Aorta (tissue), 5 donors: ENCODE measurements at places on chromosomes 2 and 18. TPM values are rescaled to one million over a fixed set of nuclear protein-coding genes. Genes with fewer than 3 reads are reported as not detected.
A peak's percentile ranks its signal among the peaks of the same experiment; 100 is the strongest.

ZSWIM2 gene
- total RNA-seq: not detected

PROM2 gene
- total RNA-seq: 2.8 TPM

ADCYAP1 gene
- 6.5 TPM for total RNA-seq

EPB41L3 gene
- 116 TPM for total RNA-seq

MSTN gene
- 0.81 TPM for total RNA-seq

PIEZO2 gene
- 2.3 TPM for total RNA-seq

ANKRD12 gene
- 112 TPM for total RNA-seq

COL6A3 gene
- 190 TPM for total RNA-seq

ASB18 gene
- total RNA-seq: not detected

DNA sequence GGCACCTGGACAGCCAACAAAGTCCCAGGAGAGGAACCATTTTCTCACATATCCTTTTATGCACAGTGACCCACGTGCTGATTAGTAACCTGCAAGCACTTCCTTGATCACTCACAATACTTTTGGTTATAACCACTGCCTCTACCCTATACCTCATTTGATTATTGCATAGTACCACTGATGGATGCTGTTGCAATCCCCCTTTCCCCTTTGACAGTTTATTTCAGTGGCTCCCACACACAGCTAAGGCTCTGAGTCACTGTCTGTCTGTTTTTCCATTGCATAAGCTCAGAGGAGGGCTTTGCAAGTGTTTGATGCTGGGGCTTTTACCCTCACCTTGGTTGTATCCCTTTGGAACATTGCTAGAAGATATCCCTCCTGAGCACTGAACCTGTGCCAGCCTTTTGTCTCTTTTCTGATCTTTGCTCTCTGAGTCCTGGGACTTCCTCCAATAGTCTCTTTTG is 101.7 kb upstream of the RBBP8 start:
- H3K27me3 ChIP-seq: no peaks in the 10 kb centered on the region
- no peak for DNase-seq
- H3K4me1 ChIP-seq: no peaks in the 10 kb centered on the region
- H3K27ac ChIP-seq: no peak overlapping the region
- no peaks in the 10 kb centered on the region for H3K36me3 ChIP-seq
- H3K4me3 ChIP-seq: no peak overlapping the region

GRCh38 chr2:177229442-177230242 is 17.0 kb downstream of the HNRNPA3 start:
- no peak overlapping the region for H3K27ac ChIP-seq
- DNase-seq: no peak
- H3K4me1 ChIP-seq: peaks cover 5% of the 10 kb centered on the region
- H3K27me3 ChIP-seq: no peaks in the 10 kb centered on the region

- no peaks in the 10 kb centered on the region for H3K4me1 ChIP-seq
- H3K36me3 ChIP-seq: no peaks in the 10 kb centered on the region
- H3K4me3 ChIP-seq: no peak overlapping the region
- no peak overlapping the region for H3K27ac ChIP-seq
These were observed 55.7 kb downstream of the RAB27B start for GRCh38 chr18:54883816-54884604.

DNA sequence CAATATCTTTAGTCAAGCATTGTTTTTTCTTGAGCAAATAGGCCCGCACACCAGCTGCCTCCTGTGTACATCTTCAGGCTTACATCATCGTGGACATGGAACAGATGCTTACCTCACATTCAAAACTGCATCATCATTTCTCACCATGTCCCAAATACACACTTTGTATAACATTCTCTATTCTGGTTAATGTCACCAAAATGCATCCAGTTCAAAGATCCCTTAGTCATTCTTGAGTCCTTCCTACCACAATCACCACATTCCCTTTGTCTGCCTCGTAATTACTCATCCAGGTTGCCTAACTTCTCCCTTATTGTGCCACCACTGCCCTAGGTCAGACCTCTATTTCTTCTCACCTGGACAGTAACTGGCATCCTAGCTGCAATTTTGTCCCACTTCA is 373.7 kb upstream of the GALNT5 start:
- H3K27ac ChIP-seq: no peak overlapping the region
- no peak for DNase-seq
- no peaks in the 10 kb centered on the region for H3K36me3 ChIP-seq
- H3K27me3 ChIP-seq: no peaks in the 10 kb centered on the region

DNA sequence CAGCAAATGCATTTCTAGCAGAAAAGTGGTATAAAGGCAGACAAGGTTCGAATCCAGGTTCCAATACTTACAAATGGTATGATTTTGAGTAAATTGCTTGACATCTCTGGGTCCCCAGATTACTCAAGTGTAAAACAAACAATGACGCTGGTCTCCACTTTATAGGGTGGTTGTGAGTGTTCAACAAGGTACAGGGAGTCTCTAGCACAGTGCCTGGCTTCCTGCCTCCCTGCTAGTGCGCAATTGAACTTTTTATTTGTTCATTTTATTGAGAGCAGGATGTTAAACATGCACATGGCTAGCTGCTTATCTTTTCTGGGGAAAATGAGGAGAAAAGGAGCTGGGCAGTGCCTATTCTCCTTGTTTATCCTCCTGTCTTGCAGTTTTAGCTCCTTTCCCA is 74.9 kb upstream of the MYL1 start:
- no peaks in the 10 kb centered on the region for H3K27me3 ChIP-seq
- no peak overlapping the region for H3K4me3 ChIP-seq
- no peaks in the 10 kb centered on the region for H3K36me3 ChIP-seq
- no peak for DNase-seq
- H3K4me1 ChIP-seq: no peaks in the 10 kb centered on the region
- H3K27ac ChIP-seq: no peak overlapping the region

GRCh38 chr2:173134703-173135102 is 59.1 kb downstream of the MAP3K20 start:
- DNase-seq: no peak
- no peaks in the 10 kb centered on the region for H3K27me3 ChIP-seq
- no peak overlapping the region for H3K27ac ChIP-seq
- no peak overlapping the region for H3K4me3 ChIP-seq
- peaks cover 10% of the 10 kb centered on the region for H3K4me1 ChIP-seq

DNA sequence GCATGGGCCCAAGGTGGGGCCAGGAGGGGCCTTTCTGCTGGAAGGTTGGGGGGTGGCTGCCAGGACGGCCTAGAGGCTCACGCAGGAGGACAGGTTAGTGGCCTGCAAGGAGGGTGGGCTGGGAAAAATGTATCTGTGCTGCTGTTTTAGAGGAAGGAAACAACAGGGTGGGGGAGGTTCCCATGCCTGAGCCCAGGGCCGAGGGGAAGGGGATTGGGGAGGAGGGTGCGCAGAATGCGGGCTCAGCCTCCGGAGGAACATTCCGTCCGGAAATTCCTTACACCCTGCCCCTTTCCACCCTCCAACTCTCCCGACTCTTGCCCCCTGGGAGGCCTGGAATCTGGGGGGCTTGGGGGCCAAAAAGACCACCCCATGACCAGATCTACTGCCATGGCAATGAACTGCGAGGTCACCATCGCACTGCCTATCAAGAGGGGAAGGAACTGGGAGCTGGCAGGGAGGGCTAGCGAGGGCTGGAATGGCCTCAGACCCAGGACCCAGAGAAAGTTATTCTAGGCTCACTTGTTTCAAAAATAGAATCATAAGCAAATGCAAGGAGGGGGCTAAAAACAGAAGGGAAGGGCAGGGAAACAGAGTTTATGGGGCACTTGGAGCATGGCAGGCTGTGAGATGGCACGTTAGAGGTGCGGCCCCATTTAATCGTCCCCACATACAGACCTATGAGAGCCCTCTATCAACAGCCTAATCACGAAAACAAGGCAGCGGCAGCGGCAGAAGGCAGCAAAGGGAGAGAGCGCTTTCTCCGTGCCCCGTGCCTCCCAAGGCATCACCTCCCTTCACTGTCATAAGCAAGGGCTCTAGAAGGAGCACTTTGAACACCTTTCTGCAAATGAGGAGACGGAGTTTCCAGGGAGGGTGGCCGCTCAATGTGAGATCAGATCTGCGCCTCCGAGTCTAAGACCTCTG is 90.4 kb downstream of the TNS1 start:
- H3K27ac ChIP-seq: peak overlapping the region; percentile 89
- no peaks in the 10 kb centered on the region for H3K36me3 ChIP-seq
- H3K4me3 ChIP-seq: no peak overlapping the region
- no peaks in the 10 kb centered on the region for H3K27me3 ChIP-seq
- peaks cover 20% of the 10 kb centered on the region for H3K4me1 ChIP-seq
- DNase-seq: peak; percentile 57

- no peak for DNase-seq
- no peaks in the 10 kb centered on the region for H3K27me3 ChIP-seq
These were observed 1.6 kb upstream of the CXXC1 start for GRCh38 chr18:50289108-50289443.

DNA sequence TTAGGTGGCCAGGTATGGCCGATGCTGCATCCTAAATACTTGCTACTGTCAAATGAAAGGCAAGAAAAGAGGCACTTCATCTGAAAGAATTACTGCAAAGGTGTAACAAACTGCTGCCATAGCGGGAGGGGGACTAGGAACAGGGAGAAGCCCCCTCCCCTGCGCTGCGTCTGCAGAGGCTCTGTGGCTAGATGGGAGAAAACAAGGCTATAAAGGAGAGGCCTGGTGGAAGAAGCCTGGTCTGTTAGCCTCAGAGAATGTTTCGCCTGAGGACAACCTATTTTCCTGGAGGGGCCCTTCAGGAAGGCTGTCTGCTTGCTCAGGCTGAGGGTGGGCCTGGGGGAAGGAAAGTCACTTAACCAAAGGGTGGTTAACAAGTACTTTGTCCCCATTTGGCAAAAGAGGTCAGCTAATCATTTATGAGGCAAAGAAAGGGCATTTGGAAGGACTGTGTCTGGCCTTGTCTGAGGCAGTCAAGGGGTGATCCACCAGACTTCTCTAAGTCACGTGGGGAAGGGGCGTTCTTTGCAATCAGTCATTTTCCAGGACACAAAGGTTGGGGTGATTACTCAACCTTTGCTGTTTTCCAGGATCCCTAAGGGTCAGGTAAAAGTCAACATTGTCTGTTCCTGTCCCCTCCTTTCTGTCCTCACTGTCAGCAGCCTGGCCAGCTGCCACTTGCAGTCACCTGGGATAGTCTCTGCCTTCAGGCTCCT is 103.0 kb upstream of the TMEM200C start:
- no peak overlapping the region for H3K27ac ChIP-seq
- H3K27me3 ChIP-seq: no peaks in the 10 kb centered on the region
- H3K4me3 ChIP-seq: no peak overlapping the region

DNA sequence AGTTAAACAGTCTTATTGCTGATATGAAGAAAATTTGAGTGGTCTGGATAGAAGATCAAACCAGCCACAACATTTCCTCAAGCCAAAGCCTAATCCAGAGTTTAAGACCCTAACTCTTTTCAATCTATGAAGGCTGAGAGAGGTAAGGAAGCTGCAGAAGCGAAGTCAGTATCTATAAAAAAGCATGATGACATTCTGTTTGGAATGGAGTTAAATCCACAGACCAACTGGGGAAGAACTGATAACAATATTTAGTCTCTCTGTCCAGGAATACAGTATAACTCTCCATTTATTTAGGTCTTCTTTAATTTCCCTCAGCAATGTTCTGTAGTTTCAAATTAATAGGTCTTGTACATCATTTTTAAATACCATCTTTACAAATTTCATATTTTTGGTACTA is 16.0 kb downstream of the PIGN start:
- H3K4me1 ChIP-seq: no peaks in the 10 kb centered on the region
- no peaks in the 10 kb centered on the region for H3K27me3 ChIP-seq
- no peak for DNase-seq
- no peak overlapping the region for H3K4me3 ChIP-seq
- H3K27ac ChIP-seq: no peak overlapping the region

- no peak for DNase-seq
- no peak overlapping the region for H3K27ac ChIP-seq
- H3K36me3 ChIP-seq: no peaks in the 10 kb centered on the region
- H3K27me3 ChIP-seq: no peaks in the 10 kb centered on the region
- no peaks in the 10 kb centered on the region for H3K4me1 ChIP-seq
These were observed 4.8 kb upstream of the POU3F3 start for GRCh38 chr2:104849101-104849500.

DNA sequence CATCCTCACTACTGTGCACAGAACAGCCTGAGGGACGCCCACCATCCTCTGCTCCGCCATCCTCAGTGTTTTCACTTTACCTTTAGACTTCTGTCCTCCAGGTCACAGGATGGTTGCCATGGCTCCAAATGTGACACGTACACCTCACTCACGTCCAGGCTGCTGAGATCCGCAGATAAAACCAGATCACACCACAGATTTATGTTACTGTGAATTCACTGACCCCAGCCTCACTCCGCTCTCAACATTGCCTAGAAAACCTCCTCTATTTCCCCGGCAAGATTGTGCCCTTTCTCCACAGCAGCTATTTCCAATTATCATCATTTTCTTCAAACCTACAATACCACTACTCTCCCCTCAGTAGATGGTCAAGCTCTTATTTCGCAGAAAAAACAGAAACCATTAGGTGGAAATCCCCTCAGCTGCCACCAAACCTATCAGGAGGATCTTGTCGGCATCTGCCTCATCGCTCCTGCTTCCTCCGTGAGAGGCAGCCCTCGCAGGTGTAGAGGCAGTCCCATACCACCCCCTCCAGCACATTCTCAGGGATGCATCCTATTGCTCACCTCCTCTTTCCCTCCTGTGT is 49.8 kb upstream of the SLC1A4 start:
- DNase-seq: no peak
- H3K36me3 ChIP-seq: no peaks in the 10 kb centered on the region
- H3K4me3 ChIP-seq: no peak overlapping the region
- H3K27me3 ChIP-seq: no peaks in the 10 kb centered on the region
- no peak overlapping the region for H3K27ac ChIP-seq
- H3K4me1 ChIP-seq: no peaks in the 10 kb centered on the region

GRCh38 chr2:155308367-155309009 is 610.0 kb downstream of the KCNJ3 start:
- no peaks in the 10 kb centered on the region for H3K27me3 ChIP-seq
- no peak overlapping the region for H3K4me3 ChIP-seq
- no peak overlapping the region for H3K27ac ChIP-seq
- H3K36me3 ChIP-seq: no peaks in the 10 kb centered on the region
- H3K4me1 ChIP-seq: no peaks in the 10 kb centered on the region
- no peak for DNase-seq

DNA sequence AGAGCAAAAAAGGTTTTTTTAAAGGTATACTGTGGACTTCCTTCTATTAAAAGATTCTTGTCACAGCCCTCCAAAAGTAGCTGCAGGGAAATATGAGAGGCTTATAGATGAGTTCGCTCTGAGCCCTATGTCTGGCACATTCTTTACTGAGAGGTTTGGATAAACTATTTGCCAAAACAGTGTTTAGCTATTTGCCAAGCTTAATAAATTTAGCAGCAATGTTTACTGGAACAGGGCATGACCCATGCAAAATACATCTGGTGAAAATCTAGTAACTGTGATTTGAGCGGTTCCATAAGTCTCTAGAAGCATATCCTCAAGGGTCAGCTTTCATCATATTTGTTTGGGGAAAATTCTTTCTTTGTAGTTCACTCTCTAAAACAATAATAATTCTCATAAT is 1696.7 kb upstream of the PIK3C3 start:
- H3K27ac ChIP-seq: no peak overlapping the region
- H3K36me3 ChIP-seq: no peaks in the 10 kb centered on the region
- H3K4me3 ChIP-seq: no peak overlapping the region
- H3K4me1 ChIP-seq: no peaks in the 10 kb centered on the region
- no peaks in the 10 kb centered on the region for H3K27me3 ChIP-seq
- no peak for DNase-seq

GRCh38 chr2:207288628-207289027 is 122.9 kb upstream of the KLF7 start:
- H3K27me3 ChIP-seq: no peaks in the 10 kb centered on the region
- no peaks in the 10 kb centered on the region for H3K36me3 ChIP-seq
- no peak overlapping the region for H3K27ac ChIP-seq
